ENCODE measurements at places on chromosomes 4 and X. TPM values are rescaled to one million over a fixed set of nuclear protein-coding genes. Genes with fewer than 3 reads are reported as not detected.

GRCh38 chr4:41143311-41144039, 70.9 kb downstream of the APBB2 start:
- H3K27me3 ChIP-seq: no peaks in the 10 kb centered on the region
- H3K27ac ChIP-seq: no peak overlapping the region
- no peak for DNase-seq
- no peak overlapping the region for H3K4me3 ChIP-seq

DNA sequence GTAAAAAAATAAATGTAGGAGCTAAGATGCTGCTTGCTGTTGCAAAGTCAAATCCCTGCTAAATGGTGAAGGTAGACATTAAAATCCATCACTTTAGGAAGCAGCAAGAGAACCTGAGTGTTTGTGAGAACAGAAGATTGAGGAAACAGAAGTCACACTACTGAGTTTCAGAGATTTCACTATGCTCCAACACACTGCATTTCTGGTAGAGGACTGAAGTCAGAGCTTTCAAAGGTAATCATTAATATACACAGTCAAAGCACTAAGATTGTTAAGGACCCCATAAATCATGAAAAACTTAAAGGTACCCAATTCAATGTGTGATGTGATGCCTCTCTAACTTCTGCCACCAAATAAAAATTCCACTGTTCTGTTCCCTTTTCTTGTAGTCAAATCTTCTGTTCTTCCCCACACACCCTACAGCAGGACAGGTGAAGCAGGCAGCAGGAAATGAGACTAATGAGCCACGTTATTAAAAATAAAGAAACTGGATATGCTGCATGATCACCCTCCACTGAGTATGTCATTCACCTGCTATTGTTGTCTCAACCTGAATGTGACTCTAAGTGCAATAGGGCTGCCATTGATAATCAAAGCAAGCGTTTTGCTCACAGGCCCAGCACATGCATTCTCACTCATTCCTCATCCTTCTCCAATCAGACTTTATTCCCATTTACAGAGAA, 28.9 kb upstream of the APELA start:
- no peaks in the 10 kb centered on the region for H3K4me1 ChIP-seq
- DNase-seq: no peak
- H3K4me3 ChIP-seq: no peak overlapping the region
- no peaks in the 10 kb centered on the region for H3K36me3 ChIP-seq
- no peak overlapping the region for H3K27ac ChIP-seq

DNA sequence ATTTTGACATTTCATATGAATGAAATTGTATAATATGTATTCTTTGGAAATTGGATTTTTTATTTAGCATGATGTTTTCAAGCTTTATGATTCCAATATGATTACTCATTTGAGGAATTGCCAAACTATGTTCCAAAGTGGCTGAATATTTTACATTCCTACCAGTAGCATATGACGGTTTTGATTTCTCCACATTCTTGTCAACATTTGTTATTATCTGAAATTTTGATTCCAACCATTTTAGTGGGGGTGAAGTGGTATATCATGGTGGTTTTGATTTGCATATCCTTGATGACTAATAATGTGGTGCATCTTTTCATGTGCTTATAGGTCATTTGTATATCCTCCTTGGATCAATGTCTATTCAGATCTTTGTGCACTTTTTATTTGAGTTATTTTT, 2.6 kb upstream of the BEX1 start:
- H3K27me3 ChIP-seq: peaks cover 5% of the 10 kb centered on the region
- no peaks in the 10 kb centered on the region for H3K4me1 ChIP-seq
- no peaks in the 10 kb centered on the region for H3K36me3 ChIP-seq
- no peak overlapping the region for H3K4me3 ChIP-seq

- no peak for DNase-seq
- no peaks in the 10 kb centered on the region for H3K27me3 ChIP-seq
- peaks cover 6% of the 10 kb centered on the region for H3K36me3 ChIP-seq
- H3K4me1 ChIP-seq: peaks cover 2% of the 10 kb centered on the region
These were observed 40.8 kb downstream of the STK26 start for GRCh38 chrX:132063862-132064261.

DNA sequence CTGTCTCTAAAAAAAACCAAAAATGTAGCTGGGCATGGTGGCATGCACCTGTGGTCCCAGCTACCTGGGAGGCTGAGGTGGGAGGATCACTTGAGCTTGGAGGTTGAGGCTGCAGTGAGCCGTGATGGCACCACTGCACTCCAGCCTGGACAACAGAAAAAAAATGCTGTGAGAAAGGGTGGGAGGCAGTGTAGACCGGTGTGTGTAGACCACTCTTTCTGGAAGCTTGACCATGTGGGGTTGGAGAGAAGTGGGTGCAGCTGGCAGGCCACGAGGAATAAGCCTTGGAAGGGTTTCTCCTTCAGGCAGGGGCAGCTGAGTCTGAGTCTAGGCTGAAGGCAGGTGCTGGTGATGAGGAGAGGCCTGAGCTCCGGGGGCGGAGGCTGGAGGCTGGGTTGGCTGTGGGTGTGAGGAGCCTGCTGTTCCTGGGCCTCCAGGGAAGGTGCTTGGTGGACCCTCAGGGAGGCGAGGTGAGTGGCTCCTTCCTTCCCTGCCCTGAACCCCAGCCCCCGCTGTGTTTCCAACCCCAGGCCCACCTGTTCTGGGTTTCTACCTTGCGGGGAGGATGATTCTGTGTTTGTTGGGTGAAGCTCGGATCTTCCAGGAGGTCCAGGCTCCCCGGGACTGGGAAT, 9.3 kb upstream of the TBC1D14 start:
- peaks cover 64% of the 10 kb centered on the region for H3K4me1 ChIP-seq
- no peaks in the 10 kb centered on the region for H3K36me3 ChIP-seq
- no peak for DNase-seq
- no peaks in the 10 kb centered on the region for H3K27me3 ChIP-seq

GRCh38 chr4:142281999-142282398, 564.1 kb downstream of the INPP4B start:
- H3K36me3 ChIP-seq: peaks cover 6% of the 10 kb centered on the region

PNMA6F gene
- total RNA-seq: not detected

GRCh38 chr4:41514766-41515481, 23.0 kb upstream of the LIMCH1 start:
- no peak for DNase-seq
- H3K4me1 ChIP-seq: no peaks in the 10 kb centered on the region
- no peaks in the 10 kb centered on the region for H3K36me3 ChIP-seq
- H3K4me3 ChIP-seq: no peak overlapping the region
- H3K27ac ChIP-seq: no peak overlapping the region

- no peaks in the 10 kb centered on the region for H3K27me3 ChIP-seq
- H3K4me3 ChIP-seq: no peak overlapping the region
- H3K27ac ChIP-seq: no peak overlapping the region
- no peaks in the 10 kb centered on the region for H3K36me3 ChIP-seq
- H3K4me1 ChIP-seq: no peaks in the 10 kb centered on the region
- no peak for DNase-seq
These were observed 391.0 kb upstream of the MAGEB2 start for GRCh38 chrX:29824176-29824906.

Measured in activated CD4-positive, alpha-beta memory T cell treated with anti-CD3 and anti-CD28 coated beads, Interleukin-2, amount 10 ng/mL, durations not matched to agents 7 days and 5 days (primary cell).